ENCODE measurements at places on chromosomes 2 and 18. TPM values are rescaled to one million over a fixed set of nuclear protein-coding genes. Genes with fewer than 3 reads are reported as not detected.

PMAIP1 gene
- 41.5 TPM for total RNA-seq

LYPD6 gene
- 2.4 TPM for total RNA-seq

DNAJC5G gene
- not detected for total RNA-seq

UCN gene
- 0.52 TPM for total RNA-seq

GPC1 gene
- total RNA-seq: 56.7 TPM

SLC11A1 gene
- total RNA-seq: 0.17 TPM

SLC5A7 gene
- total RNA-seq: 0.06 TPM

PAX8 gene
- total RNA-seq: 2.6 TPM

POMC gene
- not detected for total RNA-seq

UGT1A4 gene
- total RNA-seq: not detected

DNA sequence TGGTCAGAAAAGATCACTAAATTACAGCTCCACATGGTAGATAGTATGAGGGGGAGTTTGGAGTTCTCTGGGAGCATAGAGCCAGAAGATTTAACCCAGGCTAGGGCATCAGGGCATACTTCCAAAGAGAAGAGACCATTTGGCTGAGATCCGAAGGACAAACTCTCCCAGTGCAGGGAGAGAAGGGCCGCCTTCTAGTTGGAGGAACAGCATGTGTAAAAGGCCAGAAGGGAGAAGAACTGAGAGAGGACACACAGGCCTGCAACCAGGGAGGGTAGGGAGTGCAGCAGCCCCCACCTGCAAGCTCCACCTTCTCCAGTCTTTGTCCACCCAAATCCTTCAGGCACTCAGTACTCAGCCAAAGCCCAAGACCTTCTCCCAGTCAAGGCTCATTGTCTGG lies 182.0 kb downstream of the GFPT1 start:
- no peak for DNase-seq

- no peak for DNase-seq
Observed at GRCh38 chr2:57218206-57218605, 828.4 kb upstream of the VRK2 start.

GRCh38 chr2:230906471-230907230 lies 18.4 kb downstream of the GPR55 start:
- DNase-seq: no peak

GRCh38 chr2:102401456-102401855 lies 21.5 kb upstream of the IL18RAP start:
- DNase-seq: no peak

- peak; percentile 57 for DNase-seq
Observed at GRCh38 chr2:141399270-141399669, 731.5 kb downstream of the LRP1B start.

GRCh38 chr2:191265311-191266170 lies 20.3 kb downstream of the MYO1B start:
- DNase-seq: peak; percentile 33

GRCh38 chr2:36277146-36277808 lies 78.3 kb upstream of the CRIM1 start:
- peak; percentile 90 for DNase-seq

DNA sequence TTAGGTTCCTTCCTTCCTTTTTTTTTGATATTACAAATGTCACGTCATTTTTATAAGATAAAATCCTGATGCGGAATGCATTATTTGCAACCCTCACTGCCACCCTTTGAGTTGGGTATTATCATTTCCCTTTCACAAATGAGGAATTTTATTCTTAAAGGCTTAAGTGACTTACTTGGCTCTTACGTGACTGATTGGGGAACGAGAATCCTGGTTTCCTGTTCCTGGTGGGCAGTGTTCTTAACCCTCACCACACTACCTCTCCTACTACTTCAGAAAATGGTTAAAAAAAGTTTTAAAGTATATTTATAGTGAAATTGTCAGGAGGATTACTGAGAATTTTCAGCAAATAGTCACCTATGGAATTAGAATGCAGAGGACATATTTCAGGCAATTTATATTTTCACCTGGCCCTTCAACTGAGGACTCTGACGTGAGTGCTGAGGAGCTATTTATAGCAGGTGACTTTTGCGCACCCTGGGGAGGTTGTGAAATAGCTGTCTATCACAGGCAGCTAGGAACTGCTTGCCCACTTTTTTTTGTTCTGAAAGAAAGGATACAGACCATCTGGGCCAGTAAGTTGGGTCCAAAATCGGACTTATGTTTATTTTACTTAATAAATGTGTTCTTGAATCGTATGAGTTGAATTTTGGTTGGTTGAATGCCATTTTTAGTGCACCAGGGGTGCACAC lies 18.7 kb upstream of the RASGRP3 start:
- no peak for DNase-seq

DNA sequence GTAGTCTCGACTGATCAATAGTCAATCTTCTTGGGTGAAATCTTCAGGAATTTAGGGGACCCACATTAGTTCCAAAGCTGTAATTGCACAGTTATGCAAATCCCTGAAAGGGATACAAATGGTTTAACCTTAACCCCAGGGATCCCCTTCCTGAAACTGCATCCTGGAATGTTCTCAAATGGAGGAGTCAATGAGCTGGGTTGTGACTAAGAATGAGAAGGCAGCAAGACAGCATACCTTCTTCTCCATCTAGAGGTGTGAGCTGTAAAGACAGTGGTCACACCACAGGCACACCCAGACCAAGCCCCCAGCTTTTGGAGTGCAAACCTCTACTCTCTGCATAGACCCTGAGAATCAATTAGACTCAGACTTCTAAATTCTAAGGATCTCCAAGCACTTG lies 164.7 kb upstream of the MEIS1 start:
- DNase-seq: peak; percentile 13

DNA sequence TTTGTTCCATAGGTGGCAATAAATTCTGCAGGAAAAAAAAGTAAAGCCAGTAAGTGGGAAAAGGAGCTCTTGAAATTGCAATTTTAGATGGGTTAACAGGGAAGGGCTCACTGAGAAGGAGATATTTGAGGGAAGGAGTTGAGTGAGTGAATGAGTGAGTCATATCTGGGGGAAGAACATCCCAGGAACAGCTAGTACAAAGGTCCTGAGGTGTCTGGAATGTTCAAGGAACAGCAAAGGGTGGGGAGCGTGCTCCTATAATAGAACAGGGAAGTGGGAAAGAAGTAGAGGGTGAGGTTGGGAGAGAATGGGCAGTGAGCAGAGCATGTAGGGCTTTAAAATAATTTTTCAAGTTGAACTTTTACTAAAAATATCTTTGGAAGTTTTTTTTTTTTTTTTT lies 68.0 kb upstream of the PSME4 start:
- peak; percentile 42 for DNase-seq

GRCh38 chr2:16908656-16909055 lies 243.0 kb upstream of the CYRIA start:
- peak; percentile 19 for DNase-seq

DNA sequence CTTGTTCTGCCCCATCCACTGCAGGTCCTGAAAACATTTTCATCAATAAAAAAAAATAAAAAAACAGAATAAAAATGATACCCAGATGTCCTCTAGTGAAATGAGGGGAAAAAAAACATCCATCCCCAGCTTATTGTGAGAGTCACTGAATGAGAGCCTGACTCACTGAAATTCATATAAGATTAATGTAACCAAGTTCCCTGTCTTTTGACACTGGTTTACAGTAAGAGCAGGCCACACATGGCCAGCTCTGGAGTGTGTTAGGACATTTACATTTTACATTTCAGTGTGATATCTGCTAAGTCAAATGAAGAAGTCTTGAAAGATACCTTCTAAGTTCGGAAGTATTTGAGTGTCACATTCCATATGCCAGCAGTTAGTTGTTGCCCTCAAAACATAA lies 21.1 kb upstream of the IL18R1 start:
- DNase-seq: no peak

DNA sequence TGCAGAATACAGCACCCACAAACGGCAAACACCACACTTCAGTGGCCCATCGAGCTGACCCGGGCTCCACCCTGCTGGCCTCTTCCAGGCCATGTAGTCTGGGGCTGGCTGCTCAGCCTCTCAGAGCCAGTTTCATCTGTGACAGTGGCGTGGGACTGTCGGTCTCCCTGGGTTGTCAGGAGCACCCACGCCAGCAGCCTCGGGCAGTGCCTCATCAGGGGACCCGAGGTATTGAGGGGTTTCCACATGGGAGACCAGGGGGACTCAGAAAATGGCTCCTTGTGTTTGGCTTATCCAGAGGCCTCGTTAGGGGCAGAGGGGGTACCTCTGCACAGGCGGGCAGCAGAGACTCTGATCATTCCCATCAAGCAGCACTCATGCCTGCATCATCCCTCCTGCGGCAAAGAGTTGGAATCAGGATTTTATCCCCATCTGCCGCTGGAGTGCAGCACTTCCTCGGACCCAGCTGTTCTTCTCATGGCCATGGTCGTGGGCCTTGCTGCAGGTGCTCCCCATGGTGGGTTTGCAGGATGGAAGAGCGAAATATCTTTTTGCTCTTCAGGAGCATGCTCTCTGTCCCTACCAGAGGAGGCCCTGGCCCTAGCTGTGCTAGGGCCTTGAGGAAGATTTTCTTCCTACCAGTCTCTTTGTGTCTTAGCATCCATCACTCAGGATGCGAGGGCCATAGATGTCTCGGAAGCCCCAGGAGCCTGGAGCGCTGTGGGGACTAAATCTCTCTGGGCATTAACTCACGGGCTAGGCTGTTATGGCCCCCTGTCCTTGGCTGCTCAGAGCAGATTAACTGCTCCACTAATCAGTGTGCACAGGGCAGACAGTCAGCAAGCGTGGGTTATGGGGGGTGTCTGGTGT lies 100.8 kb downstream of the CLIP4 start:
- no peak for DNase-seq

DNA sequence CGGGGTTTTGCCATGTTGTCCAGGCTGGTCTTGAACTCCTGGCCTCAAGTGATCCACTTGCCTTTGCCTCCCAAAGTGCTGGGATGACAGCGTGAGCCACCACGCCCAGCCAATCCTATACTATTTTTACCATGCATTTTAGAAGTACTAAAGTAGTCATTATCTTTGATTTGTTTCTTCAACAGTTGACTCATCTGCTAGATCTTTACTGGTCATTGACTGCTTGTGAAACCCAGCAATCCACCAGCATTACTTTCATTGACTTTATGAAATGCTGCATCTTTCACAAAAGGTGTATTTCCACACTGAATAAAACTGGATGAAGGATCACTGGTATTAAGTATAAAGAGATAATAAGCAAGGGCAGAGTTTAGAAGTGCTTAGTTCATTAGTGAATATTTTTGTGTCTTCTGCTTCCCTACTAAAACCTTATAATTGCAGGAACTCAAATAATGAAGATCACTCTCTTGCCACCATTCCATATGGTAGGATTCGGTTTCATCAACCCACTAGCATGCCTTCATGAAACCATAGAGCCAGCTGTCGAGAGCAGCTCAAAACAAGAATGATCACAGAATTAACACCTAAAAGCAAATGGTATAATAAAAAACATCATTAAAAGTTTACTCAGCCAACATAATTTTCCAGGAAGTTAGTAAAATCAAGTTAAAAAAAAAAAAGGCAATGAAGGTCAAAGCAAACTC lies 33.1 kb downstream of the IRS1 start:
- no peak for DNase-seq

GRCh38 chr2:71686781-71687180 lies 233.4 kb downstream of the DYSF start:
- DNase-seq: no peak

DNA sequence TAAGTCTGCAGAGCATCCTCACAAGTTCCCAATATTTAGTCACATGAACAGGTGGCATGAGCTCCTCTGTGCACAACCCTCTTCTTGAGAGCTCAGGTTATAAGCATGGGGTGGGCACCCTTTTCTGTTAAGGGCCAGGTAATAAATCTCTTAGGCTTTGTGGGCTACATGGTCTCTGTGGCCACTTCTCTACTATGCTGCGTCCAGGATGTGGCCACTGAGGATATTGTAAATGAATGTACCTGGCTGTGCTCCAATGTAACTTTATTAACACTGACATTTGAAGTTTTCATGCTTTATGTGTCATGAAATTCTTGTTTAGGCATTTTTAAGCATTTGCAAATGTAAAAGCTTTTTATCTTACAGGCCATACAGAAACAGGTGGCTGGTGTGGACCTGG lies 116.8 kb upstream of the ST6GAL2 start:
- DNase-seq: peak; percentile 88

GRCh38 chr2:236777408-236777807 lies 207.8 kb downstream of the ACKR3 start:
- no peak for DNase-seq

- DNase-seq: no peak
Observed at GRCh38 chr2:112519506-112519905, 22.8 kb upstream of the POLR1B start.

DNA sequence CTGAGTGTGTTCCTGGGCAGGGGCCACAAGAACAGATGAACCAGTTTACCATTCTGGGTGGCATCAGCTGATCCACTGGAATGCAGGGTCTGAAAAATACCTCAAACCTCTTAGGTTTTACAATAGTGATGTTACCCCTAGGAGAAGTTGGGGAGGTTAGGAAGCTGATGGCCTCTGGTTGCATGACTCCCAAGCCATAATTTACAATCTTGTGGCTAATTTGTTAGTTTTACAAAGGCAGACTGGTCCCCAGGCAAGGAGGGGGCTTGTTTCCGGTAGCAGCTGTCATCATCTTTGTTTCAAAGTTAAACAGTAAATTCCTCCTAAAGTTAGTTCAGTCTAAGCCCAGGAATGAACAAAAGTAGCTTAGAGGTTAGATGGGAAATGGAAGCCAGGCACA lies 113.8 kb upstream of the SLC38A11 start:
- no peak for DNase-seq

DNA sequence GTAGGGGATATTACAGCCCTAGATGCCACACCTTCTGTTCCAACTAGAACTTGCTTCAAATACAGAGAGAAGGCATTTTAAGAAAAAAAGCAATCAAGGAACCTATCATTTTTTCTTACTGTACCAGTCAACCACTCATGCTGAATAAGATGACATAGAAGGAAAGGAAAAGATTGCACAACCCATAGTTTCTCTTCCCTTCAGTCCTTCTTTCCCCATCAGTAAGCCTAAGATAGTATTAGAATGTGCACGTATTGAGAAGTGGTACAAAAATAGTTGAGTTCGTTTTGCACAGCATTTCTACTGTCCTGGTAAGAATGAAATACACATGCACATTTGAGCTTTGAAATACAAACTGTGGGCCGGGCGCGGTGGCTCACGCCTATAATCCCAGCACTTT lies 27.0 kb upstream of the HK2 start:
- DNase-seq: no peak

GRCh38 chr2:11773111-11773510 lies 26.7 kb downstream of the LPIN1 start:
- DNase-seq: no peak

- DNase-seq: peak; percentile 31
Observed at GRCh38 chr18:78073275-78073674, 823.6 kb downstream of the GALR1 start.

All from PC-3 (cell line).